ENCODE measurements at places on chromosomes 16 and 17. TPM values are rescaled to one million over a fixed set of nuclear protein-coding genes. Genes with fewer than 3 reads are reported as not detected.

The MLKL gene
- total RNA-seq = 28.5 TPM

GRCh38 chr17:60284709-60285108 lies 107.2 kb downstream of the USP32 start:
- DNase-seq = no peak

- no peak for DNase-seq
Observed at GRCh38 chr16:10097271-10097670, 85.0 kb downstream of the GRIN2A start.

- no peak for DNase-seq
Observed at GRCh38 chr17:60817192-60817591, 139.5 kb downstream of the BCAS3 start.

DNA sequence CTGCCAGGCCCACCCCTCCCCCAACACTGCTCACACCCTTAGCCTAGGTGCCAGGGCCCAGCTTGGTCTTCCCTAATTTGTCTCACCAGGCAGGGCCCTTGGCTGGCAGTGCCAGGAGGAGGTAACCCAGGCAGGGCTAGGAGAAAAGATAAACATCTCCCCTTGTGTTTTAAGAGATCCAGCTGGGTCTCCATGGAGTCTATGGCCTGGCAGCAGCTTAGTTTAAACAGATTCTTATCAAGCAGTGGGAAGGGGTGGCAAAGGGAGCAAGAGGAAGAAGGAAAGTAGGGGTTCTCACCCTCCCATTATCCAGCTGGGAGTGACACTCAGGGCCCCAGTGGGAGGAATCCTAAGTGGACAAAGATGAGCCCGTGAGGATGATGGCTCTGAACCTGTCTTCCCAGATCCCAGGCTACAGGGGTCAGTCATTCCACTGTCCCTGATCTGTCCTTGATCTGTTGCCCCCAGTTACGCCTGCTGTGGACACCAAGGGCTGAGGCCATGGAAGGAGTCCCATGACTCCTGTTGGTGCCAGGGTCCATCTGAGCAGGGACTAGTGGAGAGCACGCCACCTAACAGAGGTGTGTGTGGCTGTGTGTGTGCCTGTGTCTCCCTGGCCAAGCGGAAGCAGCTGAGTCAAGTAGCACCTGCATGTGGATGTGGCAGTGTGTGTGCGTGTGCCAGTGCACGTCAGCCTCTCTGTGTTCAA lies 47.4 kb upstream of the MEIOC start:
- DNase-seq = no peak
